ENCODE measurements at places on chromosomes 12 and 14.

DNA sequence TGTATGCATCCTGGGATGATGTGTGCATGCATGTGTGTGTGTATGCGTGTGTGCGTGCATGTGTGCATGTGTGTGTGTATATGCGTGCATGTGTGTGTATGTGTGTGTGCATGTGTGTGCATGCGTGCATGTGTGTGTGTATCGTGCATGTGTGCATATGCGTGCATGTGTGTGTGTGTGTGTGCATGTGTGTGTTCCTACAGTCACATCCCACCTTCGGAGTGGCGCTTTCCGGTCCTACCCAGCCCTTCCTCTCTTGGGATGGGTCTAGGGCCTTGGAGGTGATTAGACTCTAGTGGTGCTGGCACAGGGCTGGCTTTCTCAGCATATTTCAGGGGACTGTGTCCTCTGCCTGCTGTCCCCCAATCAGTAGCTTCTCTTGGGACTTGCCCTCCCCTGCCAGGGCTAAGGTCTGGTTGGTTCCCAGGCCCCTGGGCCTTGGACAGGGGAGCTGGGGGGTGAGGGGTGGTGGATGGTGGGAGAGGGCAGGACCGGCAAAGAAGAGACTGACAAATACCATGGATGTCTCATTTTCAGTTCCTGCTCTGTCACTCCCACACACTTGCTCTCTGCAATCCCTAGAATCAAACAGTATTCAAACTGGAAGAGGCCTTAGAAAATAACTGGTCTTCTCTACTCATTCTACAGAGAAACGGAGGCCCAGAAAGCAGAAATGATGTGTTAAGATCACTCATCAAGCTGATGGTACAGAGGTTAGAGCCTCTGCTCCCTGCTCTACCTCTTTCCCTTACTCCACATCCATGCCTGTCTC, 21.9 kb upstream of the FAIM2 start:
- no peak for DNase-seq

- DNase-seq, result no peak
These were observed 254.4 kb upstream of the CCDC196 start for GRCh38 chr14:66231820-66232219.

- DNase-seq, result no peak
These were observed 189.3 kb upstream of the CRY1 start for GRCh38 chr12:107282628-107283027.

DNA sequence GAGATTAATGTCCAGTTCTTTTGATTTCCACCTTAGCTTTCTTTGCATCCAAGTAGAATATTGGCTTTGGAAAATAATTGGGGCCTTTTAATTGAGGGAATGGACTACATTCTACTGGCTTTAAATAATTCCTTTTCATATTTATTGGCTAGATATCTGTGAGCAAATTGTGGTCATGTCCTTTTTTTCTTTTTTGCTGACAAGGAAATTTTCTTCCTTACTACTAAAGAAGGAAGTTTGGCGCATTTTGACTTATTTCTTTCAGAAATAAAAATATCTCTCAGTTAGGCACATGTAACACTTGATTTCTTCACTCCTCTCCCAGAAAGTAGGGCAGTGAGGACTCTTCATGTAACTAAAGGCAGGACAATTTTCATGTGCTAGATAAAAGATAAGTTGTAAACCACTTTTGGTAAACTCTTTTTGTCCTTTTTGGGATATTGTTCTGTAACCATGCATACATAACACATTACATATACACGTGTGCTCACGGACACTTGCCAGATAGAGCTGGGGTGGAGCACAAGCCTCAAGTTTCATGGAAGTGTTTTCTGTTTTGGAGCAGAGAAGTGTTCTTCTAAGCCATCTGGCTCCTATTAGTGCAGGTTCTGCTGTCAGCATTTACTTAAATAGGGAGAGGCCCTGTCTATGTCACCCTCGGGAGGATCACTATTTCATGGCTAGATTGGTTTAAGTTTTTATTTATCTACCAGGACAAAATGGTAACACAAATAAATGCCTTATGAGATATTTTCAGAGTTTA, 85.1 kb upstream of the LRIG3 start:
- no peak for DNase-seq

DNA sequence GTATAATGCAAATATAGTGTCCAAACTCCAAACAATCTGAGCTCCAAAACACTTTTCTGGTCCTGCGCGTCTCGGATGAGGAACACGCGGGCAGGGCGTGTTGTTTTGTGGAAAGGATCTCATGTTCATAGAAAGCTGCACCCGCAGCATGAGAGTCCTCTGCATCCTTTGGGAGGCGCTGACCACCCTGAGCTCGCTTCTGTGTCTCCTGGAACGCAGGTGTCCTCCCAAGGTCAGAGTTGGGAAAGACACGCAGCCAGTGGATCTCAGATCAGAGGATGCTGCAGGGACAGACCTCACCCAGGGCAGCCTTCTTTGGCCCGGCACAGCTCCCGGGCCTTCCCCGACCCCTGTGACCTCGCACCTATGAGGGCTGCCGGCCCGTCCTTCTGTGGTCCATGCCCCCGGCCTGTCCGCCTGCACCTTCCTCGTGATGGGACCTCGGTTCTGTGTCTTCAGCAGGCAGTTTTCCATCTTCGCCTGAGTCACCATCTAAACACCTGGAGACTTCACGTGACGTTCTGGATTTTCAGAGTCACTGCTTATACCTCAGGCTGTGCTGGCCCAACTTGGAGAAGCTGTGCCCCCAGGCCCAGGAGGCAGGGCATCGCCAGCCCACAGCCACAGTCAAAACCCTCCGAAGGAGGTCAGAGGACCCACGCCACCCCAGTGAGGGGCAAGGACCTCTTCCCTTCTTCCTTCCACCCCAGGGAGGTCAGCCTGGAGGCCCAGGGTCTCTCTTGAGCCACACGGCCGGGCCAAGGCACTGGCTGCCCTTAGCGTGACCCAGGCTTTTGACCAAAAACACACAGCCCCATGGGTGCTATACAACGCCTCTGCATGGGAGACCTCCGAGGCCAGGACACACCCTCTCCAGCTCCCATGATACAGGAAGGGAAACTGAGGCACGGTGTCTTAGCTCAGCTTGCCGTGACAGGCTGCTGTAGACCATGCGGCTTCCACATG, 25.9 kb downstream of the MMP17 start:
- no peak for DNase-seq

Measured in stimulated activated CD4-positive, alpha-beta T cell treated with anti-CD3 and anti-CD28 coated beads, Interleukin-12 subunit alpha, Interleukin-12 subunit beta, amount 100 ng/mL, for 24 hours (primary cell).